ENCODE measurements at places on chromosomes 1 and 21.

- DNase-seq: no peak
Observed at GRCh38 chr1:28144203-28145135, 32.0 kb downstream of the PTAFR start.

DNA sequence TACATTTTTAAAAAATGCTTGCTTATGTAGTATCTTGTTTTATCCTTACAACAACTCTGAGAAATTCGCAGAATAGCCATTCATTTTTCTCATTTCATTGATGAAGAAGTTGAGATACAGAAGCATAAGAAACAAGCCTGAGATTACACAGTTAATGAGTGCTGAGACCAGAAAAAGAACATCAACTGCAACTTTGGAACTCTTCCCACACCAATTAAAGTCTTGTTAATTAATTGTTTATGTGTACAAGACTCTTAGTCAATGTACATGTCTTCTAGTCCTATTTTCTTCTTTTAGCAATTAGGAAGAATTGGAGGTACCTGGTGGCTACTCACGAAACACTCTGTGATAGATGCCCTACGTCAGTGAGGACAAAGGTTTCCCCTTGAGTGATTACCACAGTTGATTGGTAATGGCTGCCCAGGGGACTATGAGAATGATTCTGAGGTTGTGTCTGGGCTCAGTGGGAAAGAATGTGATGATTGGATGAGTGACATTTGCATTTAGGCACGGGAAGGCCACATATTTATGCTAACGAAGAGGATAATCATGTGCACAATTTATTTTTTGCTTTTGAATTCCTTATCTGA lies 187.4 kb upstream of the KCNK2 start:
- DNase-seq: no peak

DNA sequence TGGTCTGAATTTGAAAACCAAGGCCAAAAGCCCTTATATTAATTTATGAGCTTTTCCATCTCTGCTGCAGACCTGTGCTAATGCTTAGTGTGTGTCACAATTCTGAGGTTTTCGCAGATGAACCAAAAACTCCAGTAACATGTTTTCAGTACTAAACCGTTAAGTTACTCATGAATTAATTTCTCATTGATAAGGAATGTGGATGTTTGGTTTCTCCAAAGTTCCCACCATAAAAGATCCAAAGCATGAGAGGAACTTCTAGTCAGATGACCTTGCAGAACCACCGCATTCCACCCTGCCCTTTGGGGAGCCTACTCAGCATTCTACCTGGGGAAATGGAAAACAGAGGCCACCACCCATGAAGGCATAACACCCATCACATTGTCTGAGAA lies 7.5 kb upstream of the LEPR start:
- peak; percentile 64 for DNase-seq

DNA sequence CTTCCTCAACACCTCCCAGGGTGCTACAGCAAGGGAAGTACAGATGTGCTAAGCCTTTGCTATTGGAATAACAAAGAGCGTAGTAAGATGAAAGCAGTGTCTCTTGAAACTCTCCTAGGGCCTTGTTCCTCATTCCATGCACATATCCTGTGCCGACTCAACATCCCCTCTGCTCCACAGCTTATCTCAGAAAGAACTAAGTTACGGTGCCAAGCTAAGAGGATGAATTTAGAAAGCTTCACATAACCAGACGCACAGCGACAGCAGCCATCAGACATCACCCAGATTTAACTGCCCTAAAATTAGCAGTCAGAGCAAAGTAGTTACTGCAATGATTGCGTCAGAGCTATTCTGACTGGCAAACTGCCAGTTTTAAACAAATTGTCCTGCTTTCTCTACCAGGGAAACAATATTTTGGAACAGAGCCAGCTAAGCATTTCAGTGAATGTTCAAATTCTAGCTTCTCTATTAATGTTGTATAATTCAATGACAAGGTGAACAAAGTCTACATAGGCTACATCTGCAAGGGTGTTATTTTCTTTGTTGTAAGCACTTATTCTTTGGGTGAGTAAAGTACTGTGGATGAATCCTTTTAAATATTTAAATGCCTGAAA lies 9.5 kb downstream of the SIPA1L2 start:
- no peak for DNase-seq

DNA sequence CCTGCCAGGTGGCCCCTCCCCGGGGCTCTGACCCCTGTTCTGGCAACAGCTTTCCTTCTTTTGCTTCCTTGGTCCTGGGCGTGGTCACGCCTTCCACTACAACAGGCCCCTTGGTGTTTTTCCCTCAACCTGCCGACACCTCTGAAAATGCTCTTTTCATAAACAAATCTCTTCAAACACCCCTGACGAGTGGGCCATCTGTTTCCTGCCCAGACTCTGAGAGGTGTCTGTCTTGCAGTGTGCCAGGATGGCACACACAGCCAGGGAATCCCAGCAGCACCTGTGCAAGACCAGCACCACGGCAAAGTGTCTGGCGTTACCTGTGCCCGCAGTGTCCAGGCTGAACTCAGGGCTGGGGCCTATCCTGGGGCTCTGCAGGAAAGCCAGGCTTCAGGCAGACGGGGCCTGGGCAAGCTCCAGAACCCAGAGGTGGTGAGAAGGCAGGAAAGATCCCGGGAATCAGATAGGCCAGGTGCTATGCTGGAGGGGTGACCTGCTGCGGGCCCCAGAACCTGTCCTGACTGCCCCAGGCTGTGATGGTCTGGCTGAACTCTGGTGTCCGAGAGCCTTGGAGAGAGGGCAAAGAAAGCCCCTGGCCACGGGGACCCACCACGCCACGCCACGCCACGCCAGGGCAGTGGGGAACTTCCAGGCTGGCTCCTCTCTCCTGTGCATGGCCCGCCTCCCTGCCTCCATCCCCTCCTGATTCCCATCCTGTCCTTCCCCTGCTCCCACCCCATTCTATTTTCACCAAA lies 88.9 kb downstream of the SIK1 start:
- DNase-seq: no peak

DNA sequence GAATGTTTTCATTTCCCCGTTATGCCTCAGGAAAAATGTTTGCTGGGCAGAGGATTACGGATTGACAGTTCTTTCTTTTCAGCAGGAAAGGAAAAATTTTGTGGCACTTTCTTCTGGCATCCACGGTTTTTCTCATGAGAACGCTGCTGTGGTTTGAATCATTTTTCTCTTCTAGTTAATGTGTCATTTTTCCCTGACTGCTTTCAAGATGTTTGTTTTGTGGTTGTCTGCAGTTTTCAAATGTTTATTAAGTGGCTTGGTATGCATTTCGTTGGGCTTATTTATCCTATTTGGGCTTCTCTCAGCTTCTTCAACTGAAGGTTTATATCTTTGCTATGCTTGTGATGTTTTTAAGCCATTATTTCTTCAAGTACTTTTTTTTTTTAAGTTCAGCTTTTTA lies 359.0 kb downstream of the RGS7 start:
- DNase-seq: no peak

DNA sequence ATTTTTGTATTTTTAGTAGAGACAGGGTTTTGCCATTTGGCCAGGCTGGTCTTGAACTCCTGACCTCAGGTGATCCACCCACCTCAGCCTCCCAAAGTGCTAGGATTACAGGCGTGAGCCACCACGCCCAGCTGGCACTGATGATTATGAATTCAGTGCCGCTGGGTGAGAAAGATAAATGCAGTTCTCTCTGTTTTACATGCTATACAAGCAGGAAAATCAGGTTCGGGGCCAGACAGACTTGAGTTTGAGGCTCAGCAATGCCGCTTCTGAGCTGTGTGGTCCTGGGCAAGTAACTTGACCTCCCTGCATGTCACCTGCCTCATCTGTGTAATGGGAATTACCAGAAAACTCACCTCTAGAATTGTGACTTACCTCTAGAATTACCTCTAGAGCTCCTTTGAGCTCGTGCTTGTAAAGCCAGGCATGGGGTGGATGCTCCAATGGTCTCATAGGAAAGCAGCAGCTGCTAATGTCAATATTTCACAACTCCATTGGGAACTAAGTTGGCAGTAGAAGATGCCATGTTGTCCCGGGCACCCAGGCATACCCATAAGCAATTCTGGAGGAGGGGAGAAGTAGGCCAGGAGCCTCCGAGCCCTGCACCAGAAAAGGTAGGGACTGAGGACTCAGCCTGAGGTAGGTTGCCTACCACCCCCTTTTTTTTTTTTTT lies 119.8 kb upstream of the SLC25A33 start:
- no peak for DNase-seq

DNA sequence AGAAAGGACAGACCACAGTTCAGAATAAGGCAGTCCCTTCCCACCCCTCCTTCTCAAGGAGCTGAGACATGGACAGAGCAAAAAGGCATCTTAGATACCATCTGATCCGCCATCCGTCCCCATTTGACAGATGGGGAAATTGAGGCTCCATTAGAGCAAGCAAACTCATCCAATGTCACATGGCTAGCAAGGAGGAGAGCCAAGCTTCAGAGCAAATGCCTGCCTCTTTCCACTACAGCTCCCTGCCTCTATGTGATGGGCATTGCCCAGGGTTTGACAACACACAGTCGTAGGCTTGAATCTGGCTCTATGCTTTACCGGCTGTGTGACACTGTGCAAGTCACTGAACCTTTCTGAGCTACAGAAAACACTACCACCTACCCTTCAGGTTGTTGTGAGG lies 3.9 kb downstream of the SLC30A2 start:
- DNase-seq: no peak

- no peak for DNase-seq
Observed at GRCh38 chr1:41282679-41283317, 40.7 kb upstream of the SCMH1 start.

DNA sequence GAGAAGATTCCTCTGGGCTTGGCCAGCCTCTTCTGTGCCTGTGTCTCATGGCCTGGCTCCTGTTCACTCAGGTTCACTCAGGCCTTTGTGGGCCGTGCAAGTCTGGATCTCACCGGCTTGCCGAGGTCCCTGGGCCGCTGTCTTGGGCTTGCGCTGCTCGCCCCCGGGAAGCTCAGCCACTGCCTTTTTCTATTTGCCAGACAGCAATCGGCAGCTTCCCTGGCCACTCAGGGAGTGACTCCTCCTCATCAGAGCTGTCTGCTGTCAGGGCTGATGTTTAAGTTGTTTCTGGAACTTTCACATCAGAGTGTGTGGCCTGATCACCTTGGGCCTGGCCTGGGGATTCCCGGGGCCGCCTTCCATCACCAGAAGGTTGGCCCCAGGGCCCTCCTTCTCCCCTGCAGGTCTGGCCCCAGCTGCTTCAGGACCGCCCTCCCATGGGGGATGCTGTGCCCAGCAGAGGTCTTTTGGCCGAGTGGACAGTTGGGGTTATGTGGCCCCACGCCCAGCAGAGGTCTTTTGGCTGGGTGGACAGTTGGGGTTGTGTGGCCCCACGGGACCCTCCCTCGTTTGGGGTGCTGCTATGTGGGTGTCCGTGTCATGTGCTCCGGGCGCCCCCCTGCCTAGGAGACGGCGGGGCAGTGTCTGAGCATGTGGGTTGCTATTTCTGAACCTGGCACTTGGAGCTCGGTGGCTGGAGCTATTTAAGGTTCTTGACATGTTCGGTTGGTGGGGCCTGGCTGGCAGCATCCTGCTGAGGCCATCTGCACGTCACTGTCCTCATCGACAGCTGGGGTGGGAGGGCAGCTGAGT lies 12.5 kb downstream of the SLX9 start:
- no peak for DNase-seq

DNA sequence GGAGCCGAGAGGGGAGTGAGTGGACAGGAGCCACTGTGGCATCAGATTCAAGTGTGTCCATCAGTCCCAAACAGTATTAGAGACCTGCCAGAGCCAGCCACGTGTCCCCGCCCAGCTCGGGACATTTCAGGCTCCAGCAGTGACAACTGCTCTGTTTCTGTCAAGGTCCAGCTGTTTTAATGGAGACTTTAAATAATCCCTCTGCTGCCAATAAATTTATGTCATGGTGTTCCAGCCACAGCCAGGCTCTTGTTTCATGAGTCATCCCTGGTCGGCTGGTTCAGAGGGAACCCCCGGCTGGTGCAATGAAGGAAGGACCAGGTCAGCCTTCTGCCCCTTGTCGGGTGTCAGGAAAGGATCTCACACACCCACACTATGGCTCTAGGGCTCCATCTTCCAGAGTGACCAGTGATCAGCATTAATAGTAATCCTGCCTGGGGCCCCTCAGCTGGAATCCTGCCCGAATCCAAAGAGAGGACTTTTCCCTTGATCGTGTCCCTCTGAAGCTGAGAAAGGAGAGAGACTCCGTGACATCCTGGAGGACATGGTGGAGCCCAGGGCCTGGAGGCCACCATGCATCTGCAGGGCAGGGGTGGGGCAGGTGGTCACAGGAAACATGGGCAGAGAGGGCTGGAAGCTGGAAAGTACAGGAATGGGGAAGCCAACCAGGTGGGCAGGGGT lies 197.3 kb downstream of the MATN1 start:
- DNase-seq: no peak

DNA sequence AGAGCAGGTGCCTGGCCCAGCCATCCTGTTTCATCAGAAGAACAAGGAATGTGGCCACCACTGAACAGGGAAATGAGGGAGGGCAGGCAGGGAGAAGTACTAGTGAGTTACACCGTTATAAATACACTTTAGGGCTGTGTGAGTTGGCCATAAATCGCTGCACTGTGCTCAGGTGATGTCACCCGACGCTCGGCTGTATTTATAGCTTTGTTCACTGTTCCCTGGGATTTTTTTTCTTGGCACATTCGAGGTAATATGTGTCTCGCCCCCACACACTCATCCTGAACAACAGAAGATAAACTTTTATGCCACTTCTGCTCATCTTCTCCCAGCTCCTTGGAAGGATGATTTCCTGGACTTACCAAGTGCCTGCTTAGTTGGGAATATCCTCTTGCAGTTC lies 9.0 kb upstream of the KIRREL1 start:
- DNase-seq: no peak

- no peak for DNase-seq
Observed at GRCh38 chr1:3186526-3186921, 117.5 kb downstream of the PRDM16 start.

GRCh38 chr1:234488054-234489006 lies 9.4 kb upstream of the TARBP1 start:
- no peak for DNase-seq

GRCh38 chr1:176436251-176436650 lies 26.7 kb upstream of the PAPPA2 start:
- DNase-seq: no peak

- DNase-seq: no peak
Observed at GRCh38 chr1:149997585-149998262, 12.8 kb downstream of the OTUD7B start.

GRCh38 chr21:15241997-15242736 lies 177.4 kb upstream of the NRIP1 start:
- no peak for DNase-seq

- no peak for DNase-seq
Observed at GRCh38 chr1:113660088-113660487, 99.2 kb downstream of the PHTF1 start.

- no peak for DNase-seq
Observed at GRCh38 chr1:154496383-154496782, 5.6 kb upstream of the TDRD10 start.

GRCh38 chr1:213418268-213419071 lies 367.4 kb downstream of the RPS6KC1 start:
- DNase-seq: no peak

GRCh38 chr1:175866776-175867175 lies 123.4 kb upstream of the TNR start:
- DNase-seq: no peak

- DNase-seq: no peak
Observed at GRCh38 chr1:186960861-186961260, 132.1 kb downstream of the PLA2G4A start.
